Fibroblast of skin of left biceps (primary cell): ENCODE measurements at places on chromosomes 2 and 18.
A peak's percentile ranks its signal among the peaks of the same experiment; 100 is the strongest.

DNA sequence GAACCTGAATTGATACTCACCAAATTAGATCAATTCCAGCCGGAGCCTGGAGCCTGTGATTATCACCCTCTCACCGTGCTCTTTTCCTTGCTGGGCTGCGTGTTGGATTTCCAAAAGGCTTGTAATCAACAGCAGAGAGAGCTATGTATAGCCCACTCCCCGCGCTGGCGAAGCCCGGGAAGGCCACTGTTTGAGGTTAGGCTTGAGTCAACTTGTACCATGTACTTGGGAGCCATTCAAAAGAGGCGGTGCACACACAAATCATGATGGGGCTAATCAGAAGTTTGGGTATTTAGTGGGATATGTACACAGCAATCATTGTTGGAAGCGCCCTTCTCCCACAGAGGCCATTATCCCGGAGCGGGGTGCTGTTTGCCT lies 151.6 kb downstream of the GLI2 start:
- DNase-seq = no peak

DNA sequence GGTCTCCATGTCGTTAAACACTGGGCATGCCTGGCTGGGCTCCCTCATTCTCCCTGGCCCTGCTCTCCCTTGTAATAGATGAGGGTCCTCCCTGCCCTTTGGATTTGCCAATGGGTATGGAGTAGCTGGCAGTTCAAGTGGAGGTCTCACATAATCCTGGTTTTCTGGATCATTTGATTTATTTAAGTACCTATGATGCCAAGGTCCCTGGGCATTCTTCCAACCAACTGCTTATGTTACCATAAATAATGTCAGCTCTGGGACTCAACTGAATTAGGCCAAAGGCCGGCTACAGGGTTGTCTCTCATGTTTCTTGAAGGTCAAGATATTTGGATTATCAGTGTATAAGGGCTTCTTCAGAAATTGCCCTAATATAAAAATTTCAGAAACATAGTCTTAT lies 104.9 kb upstream of the LYPD6 start:
- DNase-seq = no peak

- DNase-seq = no peak
These were observed 517.1 kb upstream of the MYT1L start for GRCh38 chr2:2848198-2848597.

GRCh38 chr2:9497017-9497416 lies 22.7 kb downstream of the IAH1 start:
- no peak for DNase-seq

DNA sequence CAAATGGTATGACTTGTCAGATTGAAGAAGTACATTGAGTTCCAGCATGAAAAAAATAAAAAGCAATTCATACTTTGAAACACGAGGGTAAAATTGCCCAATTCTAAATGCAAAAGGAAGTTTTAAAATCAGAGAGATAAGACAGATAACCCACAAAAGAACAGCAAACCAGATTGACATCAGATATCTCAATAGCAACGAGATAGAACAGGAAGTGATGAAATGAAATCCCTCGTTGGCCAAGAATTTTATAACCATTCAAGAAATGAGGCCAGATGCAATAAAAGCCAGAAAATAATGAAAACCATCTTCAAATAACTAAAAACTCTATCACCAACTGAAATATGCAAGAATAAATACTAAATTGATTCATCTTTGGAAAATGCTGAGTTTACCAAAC lies 172.8 kb downstream of the CD226 start:
- DNase-seq = no peak

- no peak for DNase-seq
These were observed 33.2 kb downstream of the KCNS3 start for GRCh38 chr2:17911491-17912260.

- DNase-seq = no peak
These were observed 57.8 kb downstream of the AFTPH start for GRCh38 chr2:64581777-64582539.

DNA sequence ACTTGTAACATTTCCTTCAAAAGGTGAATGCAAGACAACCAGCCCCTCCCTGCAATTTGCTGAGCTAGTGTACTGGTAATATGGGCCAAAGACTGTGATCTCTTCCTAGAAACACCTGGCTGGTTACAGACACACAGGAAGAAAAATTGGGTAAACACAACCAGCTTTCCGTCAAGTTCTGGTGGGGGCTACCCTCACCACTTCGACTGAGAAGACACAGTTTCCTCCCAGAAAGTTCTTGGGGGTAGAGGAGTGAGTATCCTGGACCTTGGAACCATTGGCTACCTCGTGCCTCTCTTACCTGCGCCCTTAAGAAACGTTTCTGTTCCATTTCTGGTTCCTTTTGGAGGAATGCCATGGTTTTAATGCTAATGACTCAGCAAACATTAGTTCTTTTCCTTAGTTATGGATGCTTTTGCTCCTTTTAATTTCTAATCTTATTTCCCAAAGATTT lies 120.9 kb upstream of the DLX2 start:
- no peak for DNase-seq

GRCh38 chr2:150782613-150783012 lies 295.1 kb upstream of the RND3 start:
- no peak for DNase-seq

DNA sequence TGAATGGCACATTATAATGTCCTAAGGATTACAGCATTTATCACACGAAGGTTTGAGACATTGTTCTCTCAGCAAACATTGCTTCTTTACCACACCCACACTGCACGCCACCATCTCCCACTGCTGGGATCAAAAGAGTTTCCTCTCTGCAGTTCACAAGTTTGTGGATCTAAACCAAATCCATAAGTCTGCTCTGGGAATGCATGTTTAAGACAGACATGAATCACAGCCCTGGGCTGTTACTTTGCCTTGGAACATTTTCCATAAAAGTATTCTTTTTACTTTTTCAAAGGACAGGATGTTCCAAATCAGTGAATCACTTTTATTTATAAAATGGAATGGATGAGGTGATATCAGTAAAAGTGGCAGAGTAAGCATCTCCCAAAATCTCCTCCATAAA lies 36.1 kb downstream of the STPG4 start:
- DNase-seq = peak; percentile 71

DNA sequence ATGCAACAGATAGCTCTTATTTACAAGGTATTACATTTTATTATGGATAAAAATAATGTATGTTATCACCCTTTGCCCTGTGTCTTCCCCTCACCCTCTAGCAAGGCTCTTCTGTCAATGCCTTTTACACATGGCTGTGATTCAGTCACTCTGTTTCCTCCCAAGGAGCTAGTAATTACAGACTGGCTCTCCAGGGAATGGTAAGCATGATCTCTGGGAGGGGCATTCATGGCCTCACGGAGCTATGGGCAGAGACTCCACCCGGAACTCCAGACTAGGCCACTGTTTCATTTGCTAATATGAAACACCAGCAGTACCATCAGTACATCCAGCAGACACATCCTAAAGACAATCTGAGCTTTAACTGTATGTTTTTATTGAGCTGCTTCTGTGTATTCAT lies 410.9 kb upstream of the CYRIA start:
- DNase-seq = no peak

GRCh38 chr2:63571291-63571690 lies 17.0 kb downstream of the WDPCP start:
- DNase-seq = no peak

DNA sequence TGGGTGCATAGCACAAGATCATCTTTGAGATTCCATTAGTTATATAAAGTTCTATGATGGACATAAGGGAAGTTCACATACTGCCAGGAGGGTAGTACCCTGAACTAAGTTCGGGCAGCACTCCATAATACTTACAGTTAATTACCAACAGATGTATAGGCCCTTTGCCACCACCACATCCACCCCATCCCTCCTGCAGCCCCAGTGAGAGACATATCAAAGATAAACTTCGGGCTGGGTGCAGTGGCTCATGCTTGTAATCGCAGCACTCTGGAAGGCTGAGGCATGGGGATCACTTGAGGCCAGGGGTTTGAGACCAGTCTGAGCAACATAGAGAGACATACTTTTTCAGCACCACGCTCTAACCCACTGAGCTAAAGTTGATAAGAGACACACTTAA lies 46.4 kb upstream of the NPAS2 start:
- no peak for DNase-seq

DNA sequence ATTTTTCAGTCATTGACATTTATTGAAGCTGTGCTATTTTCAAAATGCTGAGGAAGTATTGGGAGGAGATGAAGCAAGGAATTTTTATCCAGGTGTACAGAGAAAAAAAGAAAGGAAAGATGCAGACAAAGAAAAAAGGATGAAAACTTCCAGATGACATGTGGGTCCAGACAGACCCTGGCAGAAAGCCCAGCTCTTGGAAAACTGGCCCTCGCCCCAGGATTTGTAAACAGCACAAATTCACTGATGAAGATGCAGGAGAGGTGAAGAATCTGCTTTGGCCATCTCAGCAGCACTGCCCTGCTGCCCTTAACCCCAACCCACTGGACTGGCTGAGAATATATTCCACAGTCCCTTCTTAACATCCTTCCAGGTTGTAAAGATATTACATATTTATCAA lies 12.5 kb downstream of the TACR1 start:
- DNase-seq = no peak

DNA sequence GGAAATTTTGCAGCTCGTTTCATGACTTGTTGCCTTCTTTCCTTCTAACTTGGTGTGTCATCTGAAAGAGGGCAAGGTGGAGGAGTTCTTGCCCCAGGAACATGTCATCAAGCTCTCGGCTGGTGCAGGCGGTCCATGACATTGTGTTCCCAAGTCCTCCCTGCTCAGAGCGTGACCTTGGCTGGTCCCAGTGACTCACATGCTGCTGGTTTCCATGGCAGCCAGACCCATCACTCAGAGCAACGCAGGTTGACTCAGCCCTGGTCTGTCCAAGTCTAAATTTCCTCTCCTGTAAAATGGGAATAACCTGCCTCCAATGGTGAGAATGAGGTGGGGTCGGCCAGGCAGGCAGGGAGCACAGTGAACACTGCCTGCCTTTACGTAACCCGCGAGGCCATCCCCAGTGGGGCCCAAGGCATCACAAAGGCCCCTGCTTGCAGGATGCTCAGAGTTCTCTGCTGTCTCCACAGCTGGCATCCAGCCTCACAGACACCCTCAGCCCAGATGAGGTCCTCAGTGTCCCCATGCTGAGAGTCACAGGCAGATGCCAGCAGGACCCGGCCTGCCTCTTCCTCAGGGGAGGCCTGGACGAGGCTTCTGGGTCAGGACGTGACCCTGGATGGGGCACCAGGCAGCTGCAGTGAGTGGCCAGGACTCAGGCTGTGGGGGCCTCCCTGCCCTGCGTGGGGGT lies 143.7 kb downstream of the TPO start:
- no peak for DNase-seq

DNA sequence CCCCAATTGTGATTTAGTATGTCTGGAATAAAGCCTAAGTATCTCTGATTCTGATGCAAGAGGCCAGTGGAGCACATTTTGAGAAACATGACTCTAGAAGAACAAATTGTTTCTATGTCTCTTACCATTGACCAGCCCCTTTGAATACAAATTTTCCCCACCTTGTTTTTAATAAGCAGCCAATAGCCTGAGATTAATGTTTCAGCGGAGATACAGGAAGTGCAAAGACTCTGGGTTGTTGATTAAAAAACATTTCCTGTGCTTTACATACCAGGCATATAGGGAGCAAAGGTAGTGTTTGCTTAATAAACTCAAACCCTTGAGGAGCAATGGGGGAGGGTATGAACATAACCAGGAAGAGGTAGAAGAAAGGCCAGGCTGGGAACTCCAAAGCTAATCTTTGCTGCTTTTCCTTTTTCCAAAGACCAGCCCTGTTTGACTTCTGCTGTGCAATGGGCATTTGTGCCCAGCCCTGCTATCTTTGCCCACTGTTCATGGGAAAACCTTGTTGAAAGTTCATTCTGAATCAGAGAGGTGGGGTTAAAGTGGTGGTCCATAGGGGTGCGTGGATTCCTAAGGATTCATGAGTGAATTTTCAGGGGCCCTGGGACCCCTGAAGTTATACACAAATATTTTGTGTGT lies 29.3 kb downstream of the UPP2 start:
- DNase-seq = no peak

DNA sequence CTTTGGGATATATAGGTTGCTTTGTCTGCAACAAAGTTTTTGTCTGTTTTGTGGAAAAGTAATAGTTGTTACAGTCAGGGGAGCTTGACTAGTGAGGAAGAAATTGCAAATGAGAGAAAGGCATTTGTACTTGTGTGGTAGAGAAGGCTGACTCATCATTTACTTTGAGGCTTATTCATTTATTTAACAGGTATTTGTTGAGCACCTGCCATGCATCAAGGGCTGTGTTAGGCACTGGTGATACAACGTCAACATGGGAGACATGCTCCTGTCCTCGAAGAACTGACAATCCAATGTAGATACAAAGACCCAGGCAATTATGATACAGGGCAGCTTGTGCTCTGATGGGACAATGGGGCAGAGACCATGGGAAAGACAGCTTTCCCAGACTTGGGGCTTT lies 79.5 kb downstream of the UPP2 start:
- DNase-seq = no peak

DNA sequence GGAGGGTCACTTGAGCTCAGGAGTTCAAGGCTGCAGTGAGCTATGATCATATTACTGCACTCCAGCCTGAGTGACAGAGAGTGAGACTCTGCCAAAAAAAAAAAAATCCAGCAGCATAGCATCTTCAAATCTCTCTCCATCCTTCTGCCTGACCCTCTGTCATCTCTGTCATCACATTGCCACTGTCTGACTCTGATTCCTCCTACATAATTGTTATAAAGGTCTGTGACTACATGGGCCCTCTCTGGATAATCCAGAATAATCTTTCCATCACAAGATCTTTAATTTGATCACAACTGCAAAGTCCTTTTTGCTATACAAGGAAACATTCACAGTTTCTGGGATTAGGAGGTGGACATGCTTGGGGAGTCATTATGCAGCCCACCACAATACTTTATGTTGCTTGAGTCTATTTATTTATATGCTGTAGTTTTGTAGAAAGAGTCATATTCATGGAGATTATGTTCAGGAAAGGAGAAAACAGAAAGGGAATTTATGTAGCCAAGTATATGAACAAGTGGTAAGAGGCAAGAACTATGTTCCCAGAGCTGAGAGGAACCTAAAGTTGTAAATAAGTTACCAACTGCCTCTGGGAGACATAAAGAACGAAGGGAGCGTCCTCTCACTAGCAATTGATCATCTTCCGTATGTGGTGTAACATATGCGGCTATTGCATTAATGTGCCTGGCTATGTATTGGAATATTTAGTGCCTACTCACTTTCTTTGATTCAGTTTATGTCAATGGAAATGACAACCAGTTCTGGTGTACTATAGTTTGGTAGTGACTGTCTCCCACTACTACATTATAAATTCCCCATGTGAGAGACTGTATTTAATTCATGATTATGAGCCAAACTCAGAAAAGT lies 21.5 kb downstream of the RND3 start:
- DNase-seq = no peak

DNA sequence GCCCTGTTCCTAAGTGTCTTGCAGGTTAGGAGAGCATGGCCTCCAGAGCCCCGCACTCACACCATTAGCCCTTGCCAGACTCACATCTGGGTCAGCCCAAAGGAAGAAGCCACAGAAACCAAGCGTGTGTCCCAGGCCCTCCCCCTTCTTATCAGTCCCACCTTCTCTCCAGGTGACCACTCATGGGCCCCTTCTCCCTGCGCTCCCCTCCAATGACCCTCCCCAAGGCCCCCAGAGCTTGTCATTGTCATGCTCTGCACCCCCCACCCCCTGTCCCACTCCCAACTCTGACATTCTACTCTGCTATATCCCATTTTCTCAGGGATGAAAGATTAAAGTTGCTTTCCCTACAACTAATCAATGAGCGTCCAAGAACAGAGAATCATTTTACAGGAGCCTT lies 30.1 kb downstream of the CAPN14 start:
- no peak for DNase-seq

GRCh38 chr2:38583994-38584393 lies 18.7 kb downstream of the HNRNPLL start:
- no peak for DNase-seq

- DNase-seq = no peak
These were observed 147.0 kb upstream of the KLHL14 start for GRCh38 chr18:32919799-32920198.
